Stimulated activated naive CD4-positive, alpha-beta T cell treated with Interleukin-2 at 50 U/mL for 16 hours (primary cell): ENCODE measurements at places on chromosomes 5 and 9.
A peak's percentile ranks its signal among the peaks of the same experiment; 100 is the strongest.

- no peak for DNase-seq
Observed at GRCh38 chr5:142385194-142385593, 60.4 kb upstream of the SPRY4 start.

- DNase-seq = peak; percentile 56
Observed at GRCh38 chr9:110255463-110256379, 586 bp downstream of the TXN start.

GRCh38 chr5:107616213-107616612 is 54.5 kb downstream of the EFNA5 start:
- DNase-seq = no peak

GRCh38 chr5:5695266-5695665 is 272.8 kb downstream of the ICE1 start:
- no peak for DNase-seq

DNA sequence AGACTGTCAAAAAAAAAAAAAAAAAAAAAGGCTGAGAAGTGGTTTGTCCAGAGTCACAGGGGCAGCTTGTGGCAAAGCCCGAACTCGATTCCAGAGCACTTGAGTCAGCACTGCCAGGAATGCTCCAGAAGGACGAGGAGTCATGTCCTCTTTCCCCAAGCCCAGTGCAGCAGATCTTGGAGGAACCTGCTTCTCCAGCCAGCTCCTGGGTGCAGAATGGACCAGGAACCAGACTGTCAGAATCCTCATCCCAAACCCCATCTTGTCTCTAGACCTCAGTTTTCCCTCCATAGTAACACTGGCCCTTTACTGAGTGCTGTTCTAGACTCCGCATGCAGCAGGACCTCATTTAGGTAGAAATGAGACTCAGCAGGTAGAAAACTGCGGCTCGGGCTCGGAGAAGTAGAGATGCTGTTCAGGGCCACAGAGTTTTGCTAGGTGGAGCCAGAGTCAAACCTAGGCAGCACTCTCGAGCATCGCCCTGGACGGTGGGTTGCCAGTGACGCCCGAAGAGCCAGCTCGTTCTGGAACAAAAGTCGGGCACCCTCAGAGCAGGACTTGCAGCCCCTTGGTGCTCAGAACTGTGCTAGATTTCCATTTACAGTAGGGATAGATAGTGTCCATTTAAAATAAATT is 15.4 kb downstream of the CD74 start:
- no peak for DNase-seq

DNA sequence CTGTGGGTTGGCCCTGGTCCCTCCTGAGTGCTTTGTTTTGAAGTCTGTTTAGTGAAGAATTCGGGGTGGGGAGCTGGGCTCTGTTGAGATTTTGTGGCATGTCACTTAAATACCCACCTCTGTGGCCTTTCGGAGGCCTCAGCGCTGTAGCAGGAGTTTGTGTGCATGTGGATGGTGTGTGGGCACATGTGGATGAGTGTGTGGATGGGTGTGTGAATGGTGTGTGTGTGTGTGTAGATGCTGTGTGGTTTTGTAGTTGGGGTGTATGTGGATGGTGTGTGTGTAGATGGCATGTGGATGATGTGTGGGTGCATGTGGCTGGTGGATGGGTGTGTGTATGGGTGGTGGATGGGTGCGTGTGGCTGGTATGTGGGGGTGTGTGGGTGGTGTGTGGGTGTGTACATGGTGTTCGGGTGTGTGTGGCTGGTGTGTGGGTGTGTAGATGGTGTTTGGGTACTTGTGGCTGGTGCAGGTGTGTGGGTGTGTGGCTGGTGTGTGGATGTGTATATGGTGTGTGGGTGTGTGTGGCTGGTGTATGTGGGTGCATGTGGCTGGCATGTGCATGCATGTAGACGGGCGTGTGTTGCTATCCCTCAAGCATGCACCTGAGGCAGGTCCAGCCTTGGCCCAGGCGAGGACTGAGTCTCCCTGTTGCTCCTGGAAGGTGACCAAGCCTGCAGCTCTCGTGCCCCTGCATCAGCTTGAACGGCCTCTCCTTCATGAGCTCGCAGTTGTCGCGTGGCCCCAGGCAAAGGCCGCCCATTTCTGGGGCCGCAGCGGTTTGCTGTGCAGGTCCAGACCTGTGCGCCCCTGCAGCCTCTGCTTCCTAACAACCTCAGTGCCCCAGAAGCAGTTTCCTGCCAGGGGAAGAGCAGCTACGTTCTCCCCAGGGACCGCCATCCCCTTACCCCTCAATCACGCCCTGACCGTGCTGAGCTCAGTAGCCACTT is 54.0 kb upstream of the FCN2 start:
- no peak for DNase-seq

- DNase-seq = no peak
Observed at GRCh38 chr9:125509476-125509875, 197.5 kb downstream of the MAPKAP1 start.

- no peak for DNase-seq
Observed at GRCh38 chr5:10030219-10030831, 219.4 kb downstream of the ATPSCKMT start.

DNA sequence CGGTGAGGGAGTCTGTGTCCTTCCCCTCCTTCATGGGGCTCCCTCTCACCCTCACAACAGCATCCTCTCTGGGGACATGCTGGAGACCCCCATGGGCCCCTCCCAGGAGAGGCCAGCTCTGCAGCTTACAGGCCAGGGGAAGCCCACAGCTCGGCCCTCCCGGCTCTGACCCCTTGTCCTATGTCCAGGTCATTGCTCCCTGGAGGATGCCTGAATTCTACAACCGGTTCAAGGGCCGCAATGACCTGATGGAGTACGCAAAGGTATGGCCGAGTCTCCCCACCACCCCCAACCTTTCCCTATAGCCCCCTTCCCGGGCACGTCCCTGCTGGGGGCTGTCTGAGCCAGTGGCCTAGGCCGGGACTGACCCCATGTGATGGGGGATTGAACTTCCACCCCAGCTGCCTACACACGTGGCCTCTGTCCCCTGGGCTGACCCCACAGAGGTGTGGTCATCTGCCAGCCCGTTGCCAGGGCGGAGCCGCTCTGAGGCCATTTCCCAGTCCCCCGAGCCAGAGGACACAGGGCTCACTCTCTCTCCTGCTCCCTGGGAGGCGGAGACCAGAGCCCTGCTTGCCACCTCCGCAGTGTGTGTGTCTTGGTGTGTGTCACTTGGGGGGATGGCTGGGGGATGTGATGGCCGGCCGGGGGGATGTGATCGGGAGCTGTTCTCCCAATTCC is 21.9 kb downstream of the ASS1 start:
- no peak for DNase-seq

- DNase-seq = no peak
Observed at GRCh38 chr9:19728101-19728500, 60.7 kb downstream of the SLC24A2 start.

DNA sequence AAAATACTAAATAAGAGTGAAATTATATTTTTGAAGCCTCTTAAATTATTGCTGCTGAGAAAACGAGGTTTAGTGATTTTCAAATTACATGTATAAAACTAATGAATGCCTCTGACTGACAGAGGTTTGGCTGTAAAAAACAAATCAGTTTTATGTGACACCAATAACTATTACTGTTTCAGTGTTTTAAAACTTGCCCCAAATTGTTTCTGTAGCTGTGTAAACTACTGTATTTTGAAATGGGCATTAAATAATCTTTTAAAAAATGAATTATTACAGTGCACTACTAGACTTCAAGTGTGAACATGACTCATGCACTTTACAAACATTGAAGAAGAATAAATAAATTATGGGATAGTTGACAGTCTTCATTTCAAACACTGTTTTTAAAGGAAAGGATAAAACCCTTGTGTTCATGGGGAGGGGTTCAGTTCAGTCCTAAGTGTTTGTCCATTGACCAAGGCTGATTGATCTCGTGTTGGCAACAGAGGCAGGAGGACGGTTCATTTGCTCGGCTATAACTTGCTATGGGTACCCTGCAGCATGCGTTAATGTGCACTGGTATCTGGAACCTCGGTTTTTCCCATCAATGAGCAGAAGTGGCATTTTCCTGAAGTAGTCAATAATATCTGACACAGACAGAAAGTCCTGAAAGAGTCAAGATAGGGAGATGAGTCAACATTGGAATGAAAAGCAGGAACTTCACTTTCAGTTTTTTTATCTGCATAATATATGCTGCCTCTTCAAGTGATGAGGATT is 15.6 kb downstream of the C5orf58 start:
- no peak for DNase-seq

DNA sequence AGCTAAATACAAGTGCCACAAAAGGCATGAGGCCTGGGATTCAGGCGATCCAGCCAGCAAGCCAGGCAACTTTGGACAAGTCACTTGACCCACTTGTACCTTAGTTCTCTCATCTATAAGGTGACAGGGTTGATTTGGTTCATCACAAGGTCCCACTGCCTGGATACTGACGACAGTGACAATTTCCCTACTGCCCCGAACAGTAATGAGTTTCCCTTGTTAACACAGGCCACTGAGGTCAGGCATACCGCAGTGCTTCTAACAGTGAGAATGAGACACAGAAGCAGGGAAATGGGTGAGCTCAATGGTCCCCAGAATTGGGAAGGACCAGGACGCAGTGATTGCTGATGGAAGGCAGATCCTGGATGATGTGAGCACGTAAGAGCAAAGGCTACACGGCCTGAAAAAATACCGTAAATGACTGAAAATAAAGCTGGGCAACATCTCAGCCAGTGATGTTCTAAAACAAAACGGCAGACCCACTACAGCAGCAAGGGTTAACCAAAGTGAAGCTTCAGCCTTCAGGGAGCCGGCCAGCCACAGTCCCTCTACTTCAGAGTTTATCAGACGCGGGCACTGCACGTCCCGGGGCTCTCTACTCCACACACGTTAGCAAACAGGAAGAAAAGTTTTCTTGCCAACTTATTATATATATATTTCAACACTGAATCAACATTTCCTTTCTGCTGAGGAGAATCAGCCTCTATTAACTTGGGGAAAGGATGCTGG is 846 bp downstream of the MGAT1 start:
- DNase-seq = no peak

DNA sequence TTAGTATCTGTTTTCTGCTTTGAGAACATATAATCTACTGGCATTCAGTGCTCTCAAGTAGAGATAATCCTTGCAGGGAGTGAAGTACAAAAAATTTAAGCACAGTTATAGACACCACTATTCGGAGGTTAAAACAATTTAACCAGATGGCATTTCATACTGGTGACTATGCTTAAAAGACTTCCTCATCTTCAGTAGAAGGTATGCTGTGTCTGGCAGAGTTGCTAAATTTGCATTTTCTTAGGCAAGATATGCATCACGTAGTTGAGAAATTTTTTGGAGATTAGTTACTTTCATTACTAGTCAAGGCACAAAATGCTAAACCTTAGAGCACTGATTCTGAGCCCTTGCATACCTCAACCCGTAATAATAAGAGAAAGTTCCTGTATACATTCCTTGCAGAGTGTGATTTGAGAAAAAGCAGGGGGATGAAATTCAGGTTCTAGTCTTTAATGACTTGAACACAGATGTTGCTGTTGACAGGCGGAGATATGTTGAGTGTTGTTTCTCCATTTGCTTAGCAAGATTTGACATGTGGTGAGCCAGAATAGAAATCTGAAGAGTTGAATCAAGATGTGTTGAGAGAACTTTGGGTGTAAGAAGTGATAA is 70.8 kb upstream of the STARD4 start:
- DNase-seq = no peak

DNA sequence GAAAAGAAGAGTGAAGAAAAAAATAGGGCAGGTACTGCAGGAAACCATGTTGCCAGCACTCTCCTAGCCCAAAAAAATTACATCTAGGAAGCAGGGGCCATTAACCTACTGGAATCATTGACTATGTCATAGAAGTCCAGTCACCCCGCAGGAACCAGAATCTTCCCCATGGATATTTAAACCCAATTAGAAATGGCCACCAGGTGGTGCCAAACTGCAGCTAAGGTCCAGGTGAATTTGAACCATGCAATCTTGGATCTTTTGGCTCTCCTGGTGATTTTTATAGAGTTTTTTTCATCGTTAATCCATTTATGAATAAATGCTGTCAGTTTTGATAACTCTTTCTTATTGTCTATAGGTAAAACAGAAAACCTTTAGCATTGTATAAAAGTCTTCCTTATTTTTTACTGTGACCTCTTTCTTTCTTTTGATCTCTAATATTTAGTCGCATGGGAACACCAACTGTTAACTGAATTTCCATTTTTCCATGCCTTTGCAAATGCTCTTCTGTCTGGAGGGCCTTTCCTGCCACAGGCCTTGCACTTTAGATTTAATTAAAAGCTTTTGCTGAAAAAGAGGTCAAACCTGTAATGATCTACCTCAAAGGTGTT is 147.5 kb upstream of the FGF10 start:
- no peak for DNase-seq

GRCh38 chr5:133780619-133781280 is 168.4 kb upstream of the FSTL4 start:
- DNase-seq = no peak

DNA sequence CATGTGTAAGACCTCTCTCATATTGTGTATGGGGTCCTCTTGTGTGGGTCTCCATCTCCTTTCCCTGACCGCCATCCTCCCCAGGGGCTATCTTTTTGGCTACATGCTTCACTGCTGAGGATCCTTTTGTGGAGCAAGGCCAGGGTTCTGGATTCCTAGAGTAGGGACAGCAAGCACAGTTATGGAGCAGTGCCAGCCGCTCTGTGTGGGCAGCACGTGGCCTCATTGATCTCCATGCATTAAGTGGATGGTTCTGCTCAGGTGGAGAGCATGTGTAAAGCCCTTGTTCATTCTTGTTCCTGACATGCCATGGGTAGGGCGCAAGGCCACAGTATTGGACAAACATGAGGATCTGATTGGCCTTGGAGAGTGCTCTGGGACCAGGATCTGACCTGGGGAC is 8.9 kb downstream of the PHF2 start:
- DNase-seq = no peak

DNA sequence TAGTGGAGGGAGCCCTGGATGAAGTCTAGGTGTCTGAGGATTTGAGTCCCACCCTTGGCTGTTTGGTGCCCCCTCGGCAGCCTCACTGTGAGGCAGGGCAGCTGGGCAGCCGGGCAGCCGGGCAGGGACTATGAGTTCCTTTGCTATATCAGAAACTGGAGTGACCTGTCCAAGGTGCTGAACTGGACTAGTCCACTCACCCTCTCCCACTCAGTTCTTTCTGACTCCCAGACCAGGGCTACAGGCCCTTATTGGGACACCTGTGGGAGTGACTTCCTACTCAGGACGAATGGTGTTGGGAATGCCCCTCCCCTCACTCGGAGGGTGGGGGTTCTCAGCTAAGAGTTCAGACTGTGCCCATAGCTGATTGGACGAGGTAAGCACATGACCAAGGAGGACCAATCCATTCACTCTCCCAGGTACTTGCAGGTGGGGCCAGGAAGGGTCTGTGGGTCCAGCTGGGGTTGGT is 34.1 kb upstream of the RAPGEF1 start:
- no peak for DNase-seq
